ENCODE measurements at places on chromosomes 1 and 21.

DNA sequence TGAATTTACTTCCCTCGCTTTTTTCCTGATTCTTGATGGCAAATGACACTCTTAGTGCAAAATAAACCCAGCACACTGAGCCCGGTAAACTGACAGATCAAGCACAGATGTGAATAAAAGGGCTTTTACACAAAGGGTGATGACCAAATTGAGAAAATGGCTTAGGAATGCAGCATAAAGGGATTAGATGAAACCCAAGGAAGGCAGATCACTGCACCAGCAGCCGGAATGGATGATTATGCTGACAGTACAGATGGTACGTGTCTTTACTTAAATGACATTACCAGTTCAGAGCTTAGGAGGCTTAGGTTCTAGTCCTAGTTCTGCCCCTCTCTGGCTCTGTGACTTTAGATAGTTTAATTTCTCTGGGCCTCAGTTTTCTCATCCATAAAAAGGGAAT is 12.0 kb downstream of the PKP1 start:
- DNase-seq: no peak

- DNase-seq: no peak
Observed at GRCh38 chr1:247077876-247078257, 744 bp downstream of the ZNF670 start.

- no peak for DNase-seq
Observed at GRCh38 chr1:230375147-230375546, 51.0 kb downstream of the PGBD5 start.

GRCh38 chr1:232048481-232048880 is 421.9 kb downstream of the DISC1 start:
- no peak for DNase-seq

- no peak for DNase-seq
Observed at GRCh38 chr1:211920141-211920572, 89.6 kb upstream of the LPGAT1 start.

DNA sequence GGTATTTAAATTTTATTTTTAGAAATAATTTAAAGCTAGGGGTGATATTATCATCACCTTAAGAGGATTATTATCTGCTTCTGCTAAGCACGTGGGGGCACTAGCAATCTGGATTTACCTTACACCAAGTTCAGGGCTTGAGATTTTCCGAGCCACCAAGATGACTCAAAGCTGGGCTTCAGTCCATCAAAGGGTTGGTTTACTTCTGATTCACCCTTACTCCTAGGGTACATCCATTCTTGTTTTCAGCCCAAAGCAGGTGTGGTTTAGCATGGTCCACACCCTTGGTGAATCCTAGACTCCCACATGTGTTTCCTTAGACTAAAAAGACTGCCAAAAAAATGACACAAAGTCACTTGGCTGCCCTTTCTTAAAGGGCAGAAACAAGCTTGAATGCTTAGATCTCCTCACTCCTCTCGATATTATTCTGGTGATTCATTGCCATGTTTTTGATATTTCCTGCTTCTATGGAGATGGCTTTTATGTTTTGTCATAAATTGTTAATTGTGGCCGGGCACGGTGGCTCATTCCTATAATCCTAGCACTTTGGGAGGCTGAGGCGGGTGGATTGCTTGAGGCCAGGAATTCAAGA is 9.8 kb upstream of the PRSS38 start:
- peak; percentile 97 for DNase-seq

GRCh38 chr1:199269241-199269640 is 630.4 kb downstream of the PTPRC start:
- DNase-seq: no peak

DNA sequence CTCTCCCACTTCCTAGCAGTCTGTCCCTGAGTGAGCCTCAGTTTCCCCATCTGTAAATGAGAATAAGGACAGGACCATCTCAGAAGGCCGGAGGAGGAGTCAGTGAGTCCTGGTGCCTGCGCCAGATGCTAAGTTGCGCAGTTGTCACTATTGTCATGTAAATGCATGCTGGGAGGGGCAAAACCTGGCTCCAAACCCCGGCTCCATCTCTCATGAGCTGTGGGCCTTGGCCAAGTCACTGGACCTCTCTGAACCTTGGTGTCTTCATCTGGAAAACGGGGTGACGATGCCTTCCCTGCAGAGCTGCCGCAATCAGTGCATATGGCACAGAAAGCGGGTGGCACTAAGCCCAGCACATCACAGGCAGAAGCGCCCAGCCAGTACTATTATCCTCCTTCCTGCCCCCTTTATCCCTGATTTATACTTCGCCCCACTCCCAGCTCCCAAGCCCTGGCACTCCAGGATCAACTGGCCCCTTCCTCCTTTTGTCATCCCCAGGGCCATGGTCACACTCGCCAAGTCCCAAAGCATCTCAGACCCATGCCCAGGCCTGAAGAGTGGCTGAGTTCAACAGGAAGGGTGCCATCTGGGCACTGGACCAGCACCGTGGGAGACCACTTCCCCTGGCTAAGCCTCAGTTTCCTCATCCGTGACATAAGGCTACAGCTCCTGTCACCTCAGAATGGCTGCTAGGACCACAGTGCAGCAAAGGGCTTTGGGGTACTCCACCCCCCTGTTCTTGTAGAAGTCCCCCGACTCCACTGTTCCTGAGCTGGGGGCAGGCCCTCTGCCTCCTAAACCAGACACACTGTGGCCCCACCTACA is 4.3 kb upstream of the PLEKHG5 start:
- DNase-seq: no peak

DNA sequence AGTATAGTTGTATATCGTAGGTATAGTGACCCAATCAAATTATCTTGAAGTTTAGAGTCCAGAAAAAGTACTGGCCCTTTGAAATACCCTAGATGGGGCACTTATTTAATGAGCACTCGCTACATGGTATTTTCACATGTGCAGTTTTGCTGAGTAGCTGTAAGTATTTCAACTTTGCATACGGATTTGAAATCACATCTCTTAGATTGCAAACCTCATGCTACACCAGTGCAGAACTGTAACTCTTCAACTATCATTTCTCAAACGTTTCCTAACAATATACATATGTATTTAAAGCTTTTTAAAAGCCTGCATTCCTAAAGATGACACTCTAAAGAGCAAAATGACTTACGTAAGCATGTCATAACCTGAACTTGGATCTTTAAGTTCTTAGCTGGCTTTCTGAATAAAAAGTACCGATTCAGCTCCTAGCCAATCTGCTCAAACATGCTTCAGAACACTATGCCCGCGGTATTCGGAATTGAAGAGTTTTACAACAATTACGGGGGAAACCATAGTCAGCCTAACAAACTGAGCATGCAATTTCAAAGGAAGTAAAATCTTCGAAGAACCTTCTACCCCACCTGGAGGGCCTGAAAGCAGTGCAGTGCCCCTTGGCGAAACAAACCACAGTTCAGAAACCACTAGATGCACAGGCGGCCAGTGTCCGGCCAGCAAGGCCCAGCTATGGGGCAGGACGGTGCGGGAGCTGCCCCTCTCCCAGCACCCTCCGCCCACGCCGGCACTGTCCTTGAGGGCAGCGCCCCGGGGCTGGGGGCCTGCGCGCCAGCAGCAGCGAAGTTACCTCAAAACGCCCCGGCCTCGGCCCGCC is 863 bp downstream of the FH start:
- DNase-seq: no peak

- DNase-seq: peak; percentile 67
Observed at GRCh38 chr1:162055062-162055461, 14.4 kb upstream of the NOS1AP start.

GRCh38 chr1:32742956-32743355 is 40.4 kb upstream of the SYNC start:
- no peak for DNase-seq

DNA sequence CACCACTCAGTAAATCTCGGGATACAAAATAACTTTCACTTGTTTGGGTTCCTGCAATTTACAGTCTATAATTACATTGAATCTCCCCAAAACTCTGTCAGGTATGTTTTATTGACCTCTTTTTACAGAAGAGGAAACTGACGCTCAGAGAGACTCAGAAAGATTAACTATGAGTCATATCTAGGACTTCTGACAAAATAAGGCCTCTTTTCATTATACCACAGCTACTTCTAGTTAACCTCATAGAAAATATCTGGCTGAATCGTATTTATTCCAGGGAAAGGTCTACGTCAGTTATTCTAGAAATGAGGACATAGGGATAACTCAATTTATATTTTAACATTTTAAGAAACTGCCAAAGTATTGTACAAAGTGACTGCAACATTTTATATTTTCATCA is 211.1 kb upstream of the FAM78B start:
- DNase-seq: no peak

GRCh38 chr1:1758059-1758621 is 20.1 kb downstream of the NADK start:
- no peak for DNase-seq

DNA sequence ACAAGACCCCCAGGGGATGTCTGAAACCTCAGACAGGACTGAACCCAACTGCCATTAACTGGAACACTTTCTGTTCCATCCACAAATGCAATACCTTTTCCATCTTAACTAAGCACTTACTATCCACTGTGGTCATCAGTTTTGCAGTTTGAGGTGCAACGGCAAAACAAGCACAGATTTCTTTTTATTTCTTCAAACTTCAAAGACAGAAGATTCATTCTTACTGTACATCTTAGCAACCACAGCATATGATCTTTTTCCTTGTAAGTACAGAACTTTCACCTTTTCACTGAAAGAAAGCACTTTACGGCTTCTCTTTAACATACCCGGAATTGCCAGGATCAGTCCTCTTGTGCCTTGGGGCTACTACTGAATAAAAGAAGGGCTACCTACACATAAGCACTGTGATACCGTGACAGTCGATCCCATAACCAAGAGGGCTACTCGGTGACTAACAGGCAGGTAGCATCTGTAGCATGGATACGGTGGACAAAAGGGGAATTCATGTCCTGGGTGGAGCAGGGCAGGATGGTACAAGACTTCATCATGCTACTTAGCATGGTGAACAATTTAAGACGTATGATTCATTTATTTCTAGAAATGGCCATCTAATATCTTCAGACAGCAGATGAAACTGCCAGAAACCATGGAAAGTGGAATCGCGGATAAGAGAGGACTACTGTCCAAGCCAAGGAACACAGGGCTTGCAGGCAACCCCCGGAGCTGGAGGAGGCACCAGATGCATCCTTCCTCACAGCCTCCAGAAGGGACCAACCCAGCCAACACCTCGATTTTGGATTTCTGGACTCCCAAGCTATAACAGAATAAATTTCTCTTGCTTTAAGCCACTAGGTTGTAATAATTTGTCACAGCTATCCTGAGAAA is 18.4 kb downstream of the ERG start:
- no peak for DNase-seq

DNA sequence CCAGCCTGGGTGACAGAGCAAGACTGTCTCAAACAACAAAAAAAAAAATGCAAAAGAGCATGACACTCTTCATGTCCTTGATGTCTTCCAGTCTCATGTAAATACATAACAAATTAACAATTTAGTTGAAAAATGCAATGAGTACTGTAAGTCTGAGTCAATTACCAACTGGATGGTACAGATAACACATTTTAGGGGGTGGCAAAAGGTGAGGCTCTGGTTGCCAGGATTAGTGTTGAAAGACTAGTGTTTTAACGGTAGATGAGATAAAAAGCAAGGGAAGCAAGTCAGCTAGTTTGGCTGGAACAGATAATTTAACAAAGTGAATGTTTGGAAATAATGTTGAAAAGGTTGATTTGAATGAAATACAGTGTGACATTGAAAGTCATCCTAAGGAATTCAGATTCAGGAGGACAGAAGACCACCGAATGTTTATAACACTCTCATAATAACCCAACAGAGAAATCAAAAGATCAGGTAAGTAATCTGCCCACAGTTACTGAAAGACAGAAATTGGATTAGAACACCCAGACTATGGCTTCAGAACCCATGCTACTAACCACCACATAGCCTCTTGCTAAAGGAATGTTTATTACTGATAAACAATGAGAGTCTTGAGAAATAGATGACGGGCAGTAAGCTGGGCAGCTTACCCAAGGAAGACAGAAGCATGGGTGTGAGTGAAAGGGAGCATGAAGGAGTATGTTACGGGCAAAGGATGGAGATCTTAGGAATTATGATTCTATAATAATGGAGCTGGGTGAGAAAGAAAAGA is 312.4 kb downstream of the HMCN1 start:
- DNase-seq: no peak

DNA sequence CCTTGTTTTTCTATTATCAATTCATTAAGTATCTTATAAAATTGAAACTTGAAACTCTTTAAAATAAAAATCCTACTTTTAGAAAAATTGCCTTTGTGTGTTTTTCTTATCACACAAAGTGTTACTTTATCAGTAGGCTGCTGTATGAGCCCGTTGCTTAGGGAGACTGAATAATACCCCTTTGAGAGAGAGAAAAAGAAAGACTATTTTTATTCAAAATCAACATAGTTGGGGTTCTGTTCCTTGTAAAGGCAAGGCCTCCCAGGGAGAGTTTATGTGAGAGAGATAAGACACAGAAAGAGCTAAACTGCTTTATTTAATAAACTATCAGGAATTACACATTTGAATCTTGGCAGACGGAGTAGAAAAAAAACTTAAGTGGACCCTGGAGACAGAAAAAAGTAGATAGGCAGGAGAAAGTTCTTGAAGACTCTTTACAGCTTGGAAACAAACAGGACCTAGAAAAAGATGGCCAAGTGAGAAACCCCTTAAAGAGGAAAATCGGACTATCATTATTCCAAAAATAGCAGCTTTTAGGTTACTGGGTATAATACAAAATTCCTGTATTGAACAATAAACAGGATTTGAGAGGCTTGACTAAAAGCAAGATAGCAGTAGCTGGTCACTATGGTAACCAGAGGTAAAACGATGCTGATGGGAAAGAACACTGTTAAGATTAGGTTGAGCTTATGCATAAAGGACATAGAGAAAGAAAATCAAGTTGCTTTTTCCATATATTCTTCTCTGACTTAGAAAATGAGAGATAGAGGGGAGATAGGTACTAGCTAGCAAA is 170.9 kb downstream of the LRRC7 start:
- DNase-seq: no peak

- DNase-seq: no peak
Observed at GRCh38 chr1:47213230-47213963, 18.6 kb downstream of the TAL1 start.

GRCh38 chr1:150808846-150809245 is 786 bp upstream of the CTSK start:
- DNase-seq: no peak

GRCh38 chr1:59278780-59279354 is 18.0 kb upstream of the FGGY start:
- no peak for DNase-seq

GRCh38 chr1:23020706-23021405 is 1.6 kb downstream of the KDM1A start:
- DNase-seq: no peak

GRCh38 chr1:60331647-60332046 is 258.1 kb upstream of the C1orf87 start:
- no peak for DNase-seq

DNA sequence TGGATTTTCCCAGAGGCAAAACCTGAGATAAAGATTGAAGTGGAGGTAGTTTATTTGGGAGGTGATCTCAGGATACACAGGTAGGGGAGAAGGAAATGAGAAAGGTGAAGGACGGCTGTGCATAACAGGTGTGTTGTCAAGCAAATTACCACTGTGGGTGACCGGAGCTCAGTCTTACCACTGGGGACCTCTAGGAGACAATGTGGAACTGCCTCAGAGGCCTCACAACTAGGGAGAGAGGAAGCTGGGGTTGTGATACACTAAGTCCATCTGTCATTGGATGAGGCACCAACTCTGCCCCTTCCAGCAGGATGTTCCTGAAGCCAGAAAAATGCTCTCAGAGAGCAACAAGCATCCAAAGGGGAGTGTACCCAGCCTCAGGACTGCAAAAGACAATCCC is 32.6 kb downstream of the GRIK3 start:
- no peak for DNase-seq

Data from HFFc6 (cell line).